ENCODE measurements at places on chromosomes 2 and 18.

DNA sequence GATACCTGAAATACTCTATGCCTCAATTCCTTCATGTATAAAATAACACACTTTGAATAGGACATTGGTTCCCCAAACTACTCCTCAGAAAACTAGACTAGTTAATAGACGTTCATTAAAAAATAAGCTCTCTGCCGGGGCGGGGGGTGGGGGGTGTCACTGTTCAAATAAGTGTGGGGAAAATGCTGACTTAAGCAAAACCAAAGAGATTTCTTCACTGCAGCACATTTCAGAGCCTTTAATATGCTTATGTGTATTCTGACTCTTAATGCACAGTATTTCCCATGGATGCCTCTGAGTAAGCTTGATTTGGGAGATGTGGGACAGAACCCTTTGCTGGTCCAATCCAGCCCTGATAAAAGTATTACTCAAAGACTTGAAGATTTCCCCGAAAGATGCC, 93.2 kb downstream of the LYPD6 start:
- no peak for DNase-seq

GRCh38 chr2:38626326-38627035, 23.8 kb upstream of the HNRNPLL start:
- no peak for DNase-seq

DNA sequence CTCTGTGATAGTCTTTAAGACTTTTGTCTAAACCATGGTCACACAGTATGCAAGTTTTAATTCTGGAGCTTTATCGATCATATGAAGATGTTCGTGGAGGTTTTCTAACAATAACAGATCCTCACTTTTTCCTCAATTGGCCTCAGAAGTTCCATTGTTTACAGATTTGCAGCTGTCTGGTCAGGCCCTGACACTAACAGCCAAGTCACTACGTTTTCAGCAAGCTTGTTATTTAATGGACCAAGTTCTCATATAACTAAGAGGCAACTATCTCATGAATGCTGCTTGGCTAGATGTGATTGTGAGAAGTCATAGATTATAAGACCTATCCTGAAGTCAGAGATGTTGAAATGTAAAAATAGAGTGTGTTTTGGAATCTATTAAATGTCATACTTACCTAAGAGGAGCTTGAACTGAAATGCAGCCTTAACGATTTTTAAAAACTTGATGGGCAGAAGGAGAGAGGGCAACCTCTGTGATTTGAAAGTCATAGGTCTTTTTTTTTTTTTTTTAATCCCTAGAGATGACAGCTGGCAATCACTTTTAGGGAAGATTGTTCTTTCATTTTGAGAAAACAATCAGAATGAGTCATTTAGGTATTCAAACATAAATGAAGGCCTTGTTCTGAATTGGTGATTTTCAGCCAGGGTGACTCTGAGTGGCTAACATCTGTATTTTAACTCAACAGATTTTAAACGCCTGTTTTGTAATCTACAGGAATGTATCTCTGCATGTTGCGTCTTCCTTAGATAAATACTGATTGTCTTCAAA, 48.4 kb upstream of the NEMP2 start:
- DNase-seq = no peak

- no peak for DNase-seq
Observed at GRCh38 chr2:153197402-153198386, 280.9 kb downstream of the RPRM start.

GRCh38 chr2:236775511-236775910, 205.9 kb downstream of the ACKR3 start:
- DNase-seq = no peak

DNA sequence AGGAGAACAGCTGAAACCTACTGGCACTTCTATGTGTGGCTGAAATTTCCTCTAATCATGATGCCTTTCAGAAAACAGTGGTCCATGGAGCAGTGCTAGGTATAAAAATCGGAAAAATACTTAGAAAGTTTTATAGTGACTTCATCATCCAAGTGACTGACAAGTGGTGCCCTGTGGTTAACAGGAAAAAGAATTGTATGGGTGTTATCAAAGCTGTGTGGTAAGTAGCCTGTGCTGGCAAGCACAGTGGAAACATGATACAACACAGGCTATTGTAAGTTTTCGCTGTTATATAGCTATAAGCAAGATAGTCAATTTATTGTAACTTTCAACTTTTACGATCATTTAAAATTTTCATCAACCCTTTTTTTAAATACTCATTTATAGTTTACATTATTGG, 1599.7 kb upstream of the ZEB2 start:
- no peak for DNase-seq

- no peak for DNase-seq
Observed at GRCh38 chr2:170170281-170171040, 7.5 kb upstream of the MYO3B start.

DNA sequence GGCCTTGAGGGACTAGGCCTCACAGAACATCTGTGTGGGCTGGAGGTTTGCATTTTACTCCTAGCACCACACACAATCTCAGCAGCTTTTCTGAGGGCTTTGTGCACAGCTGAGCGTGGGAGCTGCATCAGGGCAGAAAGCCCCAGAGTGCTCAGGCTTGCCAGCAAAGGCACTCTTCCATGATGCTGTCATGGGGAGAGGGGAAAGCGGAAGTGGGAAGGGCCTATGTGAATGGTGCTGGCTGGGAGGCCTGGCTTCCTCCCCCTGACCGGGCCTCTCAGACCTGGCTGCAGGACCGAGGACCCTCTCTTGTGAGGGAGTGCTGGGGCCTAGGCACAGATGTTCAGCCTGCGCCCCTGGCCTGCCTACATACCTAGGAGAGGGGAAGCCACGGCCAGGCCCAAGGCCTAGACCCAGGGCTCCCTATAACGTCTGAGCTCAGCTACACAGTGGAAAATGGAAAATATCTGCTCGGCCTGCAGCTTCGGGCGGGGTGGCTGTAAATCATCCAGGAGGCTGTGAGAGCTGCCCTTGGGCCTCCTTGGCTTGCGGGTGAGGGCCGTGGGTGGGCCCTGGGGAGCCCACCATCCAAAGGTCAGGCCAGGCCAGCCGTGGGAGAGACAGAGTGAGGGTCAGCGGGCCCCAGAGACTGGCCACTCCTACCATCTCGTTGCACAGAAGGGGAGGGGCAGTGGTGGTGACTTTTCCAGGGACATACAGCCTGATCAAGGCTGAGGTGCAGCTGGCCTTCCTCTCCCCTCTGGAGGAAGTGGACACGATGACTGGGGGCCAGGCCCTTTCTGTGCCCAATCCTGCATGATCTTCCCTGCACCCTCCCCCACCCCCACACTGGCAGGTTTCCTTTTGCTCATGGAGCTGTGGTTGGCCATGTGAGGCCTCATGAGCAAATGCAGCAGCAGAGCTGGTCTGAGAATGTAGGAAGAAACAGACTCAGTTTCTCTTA, 22.8 kb downstream of the GLI2 start:
- DNase-seq = peak; percentile 93

All from left hindlimb (tissue), 1 donor.